Activated CD4-positive, alpha-beta T cell treated with anti-CD3 and anti-CD28 coated beads, Interleukin-2, amount 10 ng/mL, durations not matched to agents 24 days and 14 days (primary cell): ENCODE measurements at places on chromosomes 11 and 22. TPM values are rescaled to one million over a fixed set of nuclear protein-coding genes. Genes with fewer than 3 reads are reported as not detected.

DNA sequence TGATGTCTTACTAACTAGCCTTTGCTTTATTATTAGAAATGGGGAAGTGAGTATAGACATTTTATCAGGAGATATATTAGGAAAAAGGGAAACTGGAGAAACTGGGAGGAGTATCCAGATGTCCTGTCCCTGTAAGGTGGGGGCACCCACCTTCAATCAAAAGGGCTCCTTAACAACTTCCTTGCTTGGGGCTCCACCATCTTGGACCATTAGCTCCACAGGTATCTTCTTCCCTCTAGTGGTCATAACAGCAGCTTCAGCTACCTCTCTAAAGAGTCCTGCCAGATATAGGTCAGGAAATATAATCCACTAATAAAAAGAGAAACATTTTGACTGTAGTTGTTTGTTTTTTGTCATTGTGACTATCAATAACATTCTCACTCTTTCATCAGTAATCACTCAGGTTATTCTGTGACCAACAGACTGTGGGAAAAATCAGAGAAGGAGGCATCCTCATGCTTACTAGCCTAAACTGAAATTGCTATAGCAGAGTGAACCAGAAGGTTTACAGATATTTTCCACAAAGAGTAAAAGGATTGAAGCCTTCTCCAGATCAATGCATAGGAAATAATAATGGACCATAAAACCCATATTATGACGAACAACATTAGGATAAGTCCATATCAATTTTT is 10.4 kb downstream of the OR51B4 start:
- no peak overlapping the region for H3K4me3 ChIP-seq
- no peak overlapping the region for H3K27ac ChIP-seq
- H3K27me3 ChIP-seq = no peaks in the 10 kb centered on the region
- no peaks in the 10 kb centered on the region for H3K4me1 ChIP-seq

Gene KCNK4
- total RNA-seq = 0.23 and 0.24 TPM in 2 replicates

DNA sequence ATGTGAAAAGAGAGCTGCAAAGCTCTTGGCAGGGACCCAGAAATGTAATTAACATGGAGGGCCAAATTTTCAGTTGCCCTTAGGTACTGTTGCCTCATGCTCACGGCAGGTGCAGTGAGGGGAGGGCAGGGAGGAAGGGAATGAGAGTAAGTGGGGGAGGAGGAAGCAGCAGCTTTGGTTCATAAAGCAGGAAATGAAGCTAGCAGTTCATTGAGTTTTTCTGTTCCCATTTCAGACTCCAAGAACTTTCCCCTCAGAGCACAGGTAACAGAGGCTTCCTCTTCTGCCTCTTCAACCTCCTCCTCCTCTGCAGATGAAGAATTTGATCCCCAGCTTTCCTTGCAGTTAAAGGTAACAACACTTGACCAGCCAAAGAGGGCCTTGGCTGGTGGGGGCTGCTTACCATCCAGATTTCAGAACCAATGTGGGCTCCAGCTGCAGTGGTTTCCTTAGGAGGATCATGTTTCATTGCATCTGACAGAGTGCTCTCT is 57.9 kb upstream of the PARVA start:
- H3K4me1 ChIP-seq = peaks cover 11% of the 10 kb centered on the region
- peaks cover 3% of the 10 kb centered on the region for H3K36me3 ChIP-seq
- H3K27ac ChIP-seq = no peak overlapping the region
- peak; percentile 37 for DNase-seq

GRCh38 chr11:21976210-21976609 is 216.7 kb upstream of the ANO5 start:
- no peak overlapping the region for H3K27ac ChIP-seq
- no peaks in the 10 kb centered on the region for H3K36me3 ChIP-seq
- DNase-seq = no peak
- no peak overlapping the region for H3K4me3 ChIP-seq

Gene TECTA
- total RNA-seq = 0.09 TPM in 2 replicates

Gene ZNRD2
- total RNA-seq = 83.3 and 83.4 TPM in 2 replicates
